ENCODE measurements at places on chromosomes 13 and 19.
A peak's percentile ranks its signal among the peaks of the same experiment; 100 is the strongest.

- no peak for DNase-seq
Observed at GRCh38 chr19:18415178-18415867, 3.9 kb upstream of the SSBP4 start.

- peak; percentile 95 for DNase-seq
Observed at GRCh38 chr19:10027158-10027997, 14.1 kb downstream of the RDH8 start.

- DNase-seq: no peak
Observed at GRCh38 chr19:45526971-45527370, 19.7 kb downstream of the VASP start.

DNA sequence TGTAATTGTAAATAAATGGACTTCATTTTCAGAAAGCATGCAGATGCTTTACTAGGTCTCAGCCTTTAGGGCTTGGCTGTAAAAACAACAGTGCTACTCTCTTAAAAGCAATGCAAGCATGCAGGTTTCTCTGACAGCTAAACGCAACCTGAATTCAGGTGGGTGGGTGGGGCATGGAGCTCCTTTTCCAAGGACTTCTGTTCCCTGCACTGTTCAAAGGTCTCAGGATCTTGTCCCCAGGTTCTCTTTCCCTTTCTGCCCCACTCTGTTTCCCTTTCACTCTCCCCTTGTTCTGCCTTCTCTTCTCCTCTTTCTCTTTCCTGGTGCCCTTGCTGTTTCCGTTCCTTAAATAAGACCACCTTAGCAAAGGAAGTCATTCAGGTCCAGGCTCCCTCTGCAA is 1527.5 kb upstream of the SLC10A2 start:
- DNase-seq: no peak

GRCh38 chr13:71274923-71275608 is 591.9 kb downstream of the DACH1 start:
- no peak for DNase-seq

GRCh38 chr13:26019881-26020870 is 31.6 kb downstream of the SHISA2 start:
- peak; percentile 14 for DNase-seq

- no peak for DNase-seq
Observed at GRCh38 chr13:113591750-113592149, 7.2 kb downstream of the TFDP1 start.

DNA sequence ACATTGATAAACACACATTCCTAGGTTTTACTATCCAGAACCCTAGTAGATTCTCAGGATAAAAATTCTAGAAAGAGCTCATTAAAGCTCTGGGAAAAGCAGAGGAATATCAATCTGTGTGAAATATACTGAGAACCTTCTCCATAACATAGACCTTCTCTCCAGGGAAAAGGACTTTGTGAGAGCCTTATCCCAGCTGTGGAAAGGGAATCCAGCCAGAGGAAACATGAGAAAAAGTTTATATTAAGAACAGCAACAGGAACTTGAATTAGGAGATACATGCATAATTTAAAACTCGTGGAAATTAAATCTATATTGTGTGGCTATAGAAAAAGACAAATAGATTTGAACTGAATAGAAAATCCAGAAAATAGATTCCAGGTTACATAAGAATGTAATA is 1639.9 kb downstream of the EFNB2 start:
- no peak for DNase-seq

DNA sequence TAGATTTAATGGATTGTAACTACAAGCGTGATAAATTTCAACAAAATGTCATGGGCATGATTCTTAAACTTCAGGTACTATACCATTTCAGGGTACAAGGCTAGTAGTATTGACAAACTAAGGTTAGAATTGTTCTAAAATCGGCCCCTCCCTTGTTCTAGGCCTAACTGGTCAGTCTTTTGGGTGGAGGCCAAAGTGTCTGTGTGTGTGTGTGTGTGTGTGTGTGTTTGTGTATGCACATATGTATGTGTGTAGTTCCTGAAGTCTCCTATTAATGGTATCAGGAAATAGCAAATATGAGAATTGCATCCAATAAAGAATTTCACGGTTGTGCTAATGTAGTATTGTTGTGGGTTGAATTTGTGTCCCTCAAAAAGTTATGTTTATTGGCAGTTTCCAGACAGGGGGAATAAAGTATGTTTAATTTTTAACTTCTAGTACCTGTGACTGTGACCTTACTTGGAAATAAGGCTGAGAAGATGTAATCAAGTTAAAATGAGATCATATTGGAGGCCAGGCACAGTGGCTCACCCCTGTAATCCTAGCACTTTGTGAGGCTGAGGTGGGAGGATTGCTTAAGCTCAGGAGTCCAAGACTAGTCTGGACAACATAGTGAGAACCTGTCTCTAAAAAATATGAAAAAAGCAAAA is 119.2 kb downstream of the KLF5 start:
- no peak for DNase-seq

- peak; percentile 54 for DNase-seq
Observed at GRCh38 chr19:45716359-45717130, 14.2 kb downstream of the FBXO46 start.

DNA sequence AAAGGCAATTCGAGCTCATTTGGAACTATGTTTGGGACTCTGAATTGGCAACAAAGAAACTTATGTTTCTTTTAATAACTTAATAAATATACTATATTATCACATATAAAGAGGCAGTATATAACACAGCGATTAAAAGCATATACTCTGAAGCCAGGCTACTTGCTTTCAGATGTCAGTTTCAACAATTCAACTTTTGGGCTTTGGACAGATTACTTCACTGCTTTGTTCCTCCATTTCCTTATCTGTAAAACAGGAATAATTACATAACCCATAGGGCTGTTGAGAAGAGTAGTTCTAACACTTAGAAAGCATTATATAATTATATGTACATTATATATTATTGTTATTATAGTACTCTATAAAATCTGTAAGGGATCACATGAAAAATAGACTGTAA is 107.2 kb downstream of the EDNRB start:
- no peak for DNase-seq

DNA sequence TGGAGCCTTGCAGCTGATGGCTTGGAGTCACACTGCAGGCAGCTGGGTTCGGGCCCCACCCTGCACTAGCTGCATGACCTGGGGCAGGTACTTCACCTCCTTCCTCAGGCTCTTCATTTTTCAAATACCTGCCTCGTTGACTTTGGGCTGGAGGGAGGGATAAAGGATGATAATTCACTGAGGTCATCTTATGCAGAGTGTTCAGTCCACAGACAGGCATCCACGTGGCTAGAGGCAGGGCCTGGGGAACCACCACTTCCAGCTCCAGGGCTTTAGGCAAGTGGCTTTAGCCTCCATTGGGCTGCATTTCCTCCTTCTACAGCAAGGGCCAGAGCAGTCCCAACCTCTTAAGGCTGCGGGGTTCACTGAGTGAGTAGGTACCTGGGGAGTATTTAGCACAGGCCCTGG is 84.8 kb downstream of the SIPA1L3 start:
- DNase-seq: no peak

DNA sequence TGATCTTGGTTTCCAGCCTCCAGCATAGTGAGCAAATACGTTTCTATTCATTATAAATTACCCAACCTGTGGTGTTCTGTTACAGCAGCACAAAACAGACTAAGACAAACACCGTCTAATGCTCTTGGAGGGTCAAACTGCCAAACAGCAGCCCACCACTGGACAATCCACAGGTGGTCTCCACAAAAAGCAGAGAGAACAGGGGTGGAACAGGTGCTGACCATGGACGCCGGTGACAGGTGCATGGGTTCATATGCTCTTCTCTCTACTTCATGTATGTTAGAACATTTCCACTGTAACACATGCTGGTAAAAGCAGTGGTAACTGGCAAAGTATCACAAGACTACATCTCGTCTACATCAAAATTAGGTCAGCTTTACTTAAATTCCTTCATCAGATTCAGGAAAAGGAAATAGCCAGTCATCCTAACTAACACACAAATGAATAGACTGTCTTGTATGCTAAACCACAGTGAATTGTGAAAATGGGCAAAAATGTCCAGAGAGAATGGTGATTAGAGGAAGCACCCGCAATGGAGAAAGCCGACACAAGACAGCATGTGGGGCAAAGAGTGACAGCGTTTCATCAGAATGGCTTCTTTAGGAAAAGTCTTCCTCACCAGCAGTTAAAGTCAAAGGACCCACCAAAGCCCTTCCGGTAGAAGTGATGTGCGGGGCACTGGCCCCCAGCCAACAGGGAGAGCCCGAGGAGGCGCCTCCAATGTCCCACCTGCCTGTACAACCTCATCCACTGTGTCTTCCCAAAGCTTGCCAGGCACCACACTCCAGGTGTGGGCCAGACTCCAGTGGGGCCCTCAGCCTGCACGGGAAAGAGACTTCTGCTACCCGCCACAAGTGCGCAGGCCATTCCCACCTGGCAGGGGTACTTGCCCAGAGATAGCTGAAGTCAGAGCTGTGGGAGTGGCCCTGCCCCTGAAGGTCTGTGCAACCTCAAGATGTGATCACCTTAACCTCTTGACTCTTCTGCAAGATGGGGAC is 6.5 kb downstream of the CARS2 start:
- no peak for DNase-seq

DNA sequence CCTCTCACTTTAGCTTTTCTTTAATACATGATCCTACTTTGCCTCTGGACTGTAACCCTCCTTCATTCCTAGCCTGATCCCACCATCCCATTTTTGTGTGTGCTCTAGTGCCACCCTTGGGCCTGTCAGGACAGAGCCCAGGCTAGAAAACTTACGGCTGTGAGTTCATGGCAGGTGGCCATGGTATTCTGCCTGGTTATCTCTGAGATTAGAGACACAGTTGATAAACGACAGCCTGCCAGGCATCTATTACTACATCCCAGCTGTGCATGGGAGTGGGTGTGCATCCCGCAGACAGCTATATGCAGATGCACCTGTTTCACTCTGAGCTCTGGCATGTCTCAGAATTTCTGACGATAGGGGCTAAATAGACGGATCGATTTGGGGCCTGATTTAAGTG is 110.9 kb downstream of the HS6ST3 start:
- DNase-seq: no peak

GRCh38 chr13:74325106-74325505 is 190.9 kb upstream of the KLF12 start:
- DNase-seq: peak; percentile 3

GRCh38 chr13:31431722-31432137 is 232.0 kb downstream of the B3GLCT start:
- DNase-seq: peak; percentile 60

- DNase-seq: no peak
Observed at GRCh38 chr19:32012206-32012605, 333.2 kb upstream of the ZNF507 start.

DNA sequence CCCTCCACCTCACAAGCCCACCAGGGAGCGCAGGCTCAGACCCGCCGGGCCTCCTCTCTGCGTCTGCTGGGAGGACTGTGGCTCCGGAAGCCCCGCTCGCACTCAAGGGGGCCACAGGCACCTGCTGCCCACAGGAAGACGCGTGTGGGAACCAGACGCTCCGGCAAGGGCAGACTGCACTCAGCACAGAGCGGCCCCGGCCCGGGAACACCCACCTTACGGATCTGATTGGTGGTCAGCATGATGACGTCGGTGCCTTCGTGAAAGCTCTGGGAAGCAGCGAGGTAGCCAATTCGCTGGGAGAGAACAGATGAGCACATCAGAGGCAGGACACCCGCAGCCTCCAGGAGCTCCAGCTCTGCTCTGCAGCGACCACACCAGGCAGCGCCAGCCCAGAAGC is 14.6 kb downstream of the AP3D1 start:
- DNase-seq: no peak

DNA sequence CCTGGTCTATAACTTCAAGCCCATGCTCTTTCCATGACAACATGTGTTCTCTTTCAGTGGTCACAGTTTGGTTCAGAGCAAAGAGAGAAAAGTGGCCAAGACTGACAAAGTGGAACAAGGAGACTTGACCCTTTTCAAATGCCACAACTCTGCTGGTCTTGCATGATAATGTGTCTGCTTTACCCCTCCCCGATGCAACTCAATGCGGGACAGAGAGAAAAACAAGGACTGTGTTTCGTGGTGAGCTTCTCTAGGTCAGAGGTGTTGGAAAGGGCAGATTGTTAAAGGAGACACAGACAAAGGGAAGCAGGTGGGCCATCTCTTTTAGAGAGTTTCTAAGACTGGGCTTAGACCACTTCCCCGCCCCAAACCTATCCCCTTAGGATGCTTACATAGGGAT is 61.6 kb upstream of the SERTM1 start:
- no peak for DNase-seq

- no peak for DNase-seq
Observed at GRCh38 chr13:71814806-71815360, 52.1 kb downstream of the DACH1 start.

DNA sequence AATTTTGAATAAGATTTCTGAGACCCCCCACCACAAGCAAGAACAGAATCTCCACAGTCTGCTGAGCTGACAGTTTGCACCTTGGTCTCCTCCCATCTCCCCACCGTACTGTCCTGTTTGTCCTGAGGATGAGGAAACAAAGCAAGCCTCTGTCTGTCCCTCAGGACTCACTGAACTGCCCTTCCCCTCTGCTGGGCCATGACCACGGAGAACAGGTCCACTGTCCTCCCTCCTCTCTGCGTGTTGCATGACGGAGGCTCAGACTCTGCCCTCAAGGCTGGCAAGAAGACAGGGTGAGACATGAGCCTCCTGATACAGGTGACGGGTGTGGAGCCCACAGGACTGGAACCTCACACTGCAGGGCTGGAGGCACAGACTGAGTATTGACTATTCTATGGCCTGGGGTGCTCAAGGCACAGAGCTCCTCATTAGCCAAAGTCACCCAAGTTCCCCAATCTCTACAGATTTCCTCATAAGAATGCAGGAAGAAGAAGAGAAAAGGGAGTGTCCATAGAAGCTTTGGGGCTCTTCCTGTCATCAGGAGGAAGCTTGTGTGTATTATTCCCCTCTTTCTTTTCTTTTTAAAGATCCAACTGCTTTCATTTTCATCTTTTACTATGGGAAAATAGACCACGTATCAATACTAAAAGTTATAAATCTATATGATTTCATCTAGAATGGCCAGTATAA is 22.4 kb upstream of the RGCC start:
- no peak for DNase-seq

DNA sequence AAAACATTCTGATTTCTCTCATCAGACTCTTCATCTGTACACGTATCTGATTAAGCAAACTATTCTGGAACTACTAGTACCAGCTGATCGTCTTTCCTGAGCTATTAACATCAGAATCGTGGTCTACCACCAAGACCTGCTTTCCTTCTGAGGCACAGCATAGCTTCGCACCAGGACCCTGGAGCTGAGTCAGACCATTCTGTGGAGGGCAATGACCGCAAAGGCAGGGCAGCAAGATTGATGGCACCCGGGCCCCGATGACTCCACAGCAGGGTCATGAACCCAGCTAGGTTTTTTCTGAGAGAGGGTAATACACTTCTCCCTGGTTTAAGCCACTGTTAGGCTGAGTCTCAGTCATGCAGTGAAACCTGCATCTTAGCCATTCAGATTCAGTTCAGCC is 158.7 kb upstream of the GPR12 start:
- no peak for DNase-seq

DNA sequence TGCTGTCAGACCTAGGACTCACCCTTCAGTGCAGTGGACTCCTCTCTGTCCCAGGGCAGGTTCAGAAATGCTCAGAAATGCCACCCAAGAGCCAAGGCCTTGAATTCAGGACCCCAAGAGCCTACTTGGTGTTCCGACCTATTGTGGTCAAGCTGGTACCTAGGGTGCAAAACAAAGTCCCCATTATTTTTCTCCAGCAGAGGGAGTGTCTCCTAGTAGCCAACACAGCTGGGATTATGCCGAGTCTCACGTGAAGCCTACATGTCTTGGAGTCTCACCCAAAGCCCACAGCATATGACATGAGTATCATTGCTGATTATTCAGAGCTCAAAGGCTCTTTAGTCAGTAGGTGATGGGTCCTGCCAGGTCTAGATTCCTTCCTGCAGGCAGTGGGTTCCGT is 671.1 kb upstream of the SPRY2 start:
- no peak for DNase-seq
